ENCODE measurements at places on chromosomes 1 and 21. TPM values are rescaled to one million over a fixed set of nuclear protein-coding genes. Genes with fewer than 3 reads are reported as not detected.

DNA sequence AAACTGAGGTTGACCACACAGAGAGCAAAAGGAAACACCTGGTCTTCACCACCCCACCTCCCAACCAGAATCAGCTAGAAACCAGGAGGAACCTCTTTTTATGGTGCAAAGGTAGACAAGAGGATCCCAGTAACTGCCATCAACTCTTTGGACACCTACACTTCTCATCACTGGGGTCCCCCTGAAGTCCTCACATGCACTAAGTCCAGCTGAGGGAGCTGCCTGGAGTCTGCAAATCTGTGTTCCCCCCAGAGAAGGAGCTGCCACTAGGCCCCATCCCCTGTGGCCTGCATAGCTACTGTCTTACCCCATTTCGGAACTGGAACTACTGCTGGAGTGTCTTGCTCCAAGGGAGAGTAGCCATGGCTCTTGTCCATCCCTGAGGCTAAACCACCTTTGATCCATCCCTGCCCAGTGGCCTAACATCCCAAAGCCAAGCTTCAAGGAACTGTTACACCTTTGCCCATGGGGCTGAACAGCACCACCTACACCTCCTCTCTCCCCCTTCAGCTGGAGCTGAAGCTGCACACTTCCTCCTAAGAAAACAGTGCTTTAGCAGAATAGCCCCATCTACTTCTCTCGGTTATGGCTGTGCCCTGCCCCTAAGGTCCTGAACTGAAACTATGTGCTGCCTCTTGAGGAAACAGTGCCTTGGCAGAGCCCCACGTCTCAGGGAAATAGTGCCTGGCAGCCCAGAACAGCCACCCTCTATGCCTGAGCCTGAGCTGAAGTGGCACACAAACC, 85.4 kb upstream of the CD53 start:
- peak; percentile 76 for DNase-seq

DNA sequence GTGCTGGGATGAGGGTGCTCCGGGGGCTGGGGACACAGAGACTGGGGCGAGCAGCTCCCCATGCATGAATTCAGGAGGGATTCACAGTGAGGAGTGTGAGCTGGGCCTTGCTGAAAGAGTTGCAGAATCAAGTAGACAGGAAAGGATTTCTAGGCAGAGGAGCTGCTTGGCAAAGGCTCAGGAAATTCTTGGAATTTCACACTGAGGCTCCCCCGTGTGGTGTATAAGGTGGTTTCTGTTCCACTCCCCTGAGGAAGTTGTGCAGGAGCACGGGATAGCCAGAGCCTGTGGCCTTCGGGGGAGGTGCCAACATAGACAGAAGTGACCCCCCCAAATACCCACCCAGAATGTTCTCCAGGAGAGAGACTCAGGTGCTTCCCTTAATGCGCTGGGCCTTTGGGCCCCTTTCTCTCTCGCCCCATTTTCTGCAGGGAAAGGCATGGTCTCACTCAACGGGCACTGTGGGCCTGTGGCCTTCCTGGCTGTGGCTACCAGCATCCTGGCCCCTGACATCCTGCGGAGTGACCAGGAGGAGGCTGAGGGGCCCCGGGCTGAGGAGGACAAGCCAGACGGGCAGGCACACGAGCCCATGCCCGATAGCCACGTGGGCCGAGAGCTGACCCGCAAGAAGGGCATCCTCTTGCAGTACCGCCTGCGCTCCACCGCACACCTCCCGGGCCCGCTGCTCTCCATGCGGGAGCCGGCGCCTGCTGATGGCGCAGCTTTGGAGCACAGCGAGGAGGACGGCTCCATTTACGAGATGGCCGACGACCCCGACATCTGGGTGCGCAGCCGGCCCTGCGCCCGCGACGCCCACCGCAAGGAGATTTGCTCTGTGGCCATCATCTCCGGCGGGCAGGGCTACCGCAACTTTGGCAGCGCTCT, 58.5 kb upstream of the ACTL8 start:
- DNase-seq = no peak

DNA sequence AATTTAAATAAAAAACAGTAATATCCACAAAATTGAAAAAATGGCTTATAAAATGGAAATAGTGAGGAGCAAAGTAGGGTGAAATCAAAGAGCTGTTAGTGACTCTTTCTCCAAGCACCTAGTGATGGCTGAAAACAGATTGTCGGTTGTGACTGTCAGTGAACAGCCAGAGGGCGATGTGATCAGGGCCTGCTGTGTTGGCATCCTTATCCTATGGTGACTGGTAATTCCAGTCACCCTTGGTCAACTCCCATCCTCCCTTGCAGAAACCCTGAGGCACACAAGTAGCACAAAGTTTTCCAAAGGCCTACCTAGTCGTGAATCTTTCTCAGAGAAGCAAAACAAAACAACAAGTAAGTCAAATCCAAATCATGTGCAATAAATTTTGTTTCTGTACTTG, 599.8 kb upstream of the CXADR start:
- no peak for DNase-seq

DNA sequence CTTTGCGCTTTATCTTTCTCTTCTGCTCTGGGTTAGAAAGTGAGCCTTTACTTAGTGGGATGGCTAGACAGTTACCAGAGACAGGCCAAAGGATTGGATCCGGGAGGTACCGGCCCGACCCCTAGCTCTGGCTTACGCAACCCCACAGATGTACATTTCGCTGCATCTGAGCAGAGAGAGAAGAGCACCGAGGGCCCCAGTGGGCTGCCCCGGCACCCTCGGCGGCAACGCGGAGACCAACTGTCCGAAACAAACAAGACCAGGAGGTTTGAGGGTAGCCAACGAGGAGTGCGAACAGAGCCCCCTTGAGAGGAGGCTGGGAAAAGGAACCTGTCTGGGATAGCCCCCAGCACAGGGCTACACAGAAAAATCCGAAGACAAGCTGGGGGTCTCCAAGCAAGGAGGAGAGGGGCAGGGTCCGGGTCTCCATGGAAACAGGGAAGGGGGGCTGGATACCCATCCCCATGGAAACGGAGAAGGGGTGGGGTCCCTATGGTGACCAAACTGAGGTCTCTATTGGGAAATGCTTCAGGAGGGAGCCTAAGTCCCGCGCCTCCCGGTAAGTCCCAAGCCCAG, 373 bp downstream of the MTF1 start:
- no peak for DNase-seq

DNA sequence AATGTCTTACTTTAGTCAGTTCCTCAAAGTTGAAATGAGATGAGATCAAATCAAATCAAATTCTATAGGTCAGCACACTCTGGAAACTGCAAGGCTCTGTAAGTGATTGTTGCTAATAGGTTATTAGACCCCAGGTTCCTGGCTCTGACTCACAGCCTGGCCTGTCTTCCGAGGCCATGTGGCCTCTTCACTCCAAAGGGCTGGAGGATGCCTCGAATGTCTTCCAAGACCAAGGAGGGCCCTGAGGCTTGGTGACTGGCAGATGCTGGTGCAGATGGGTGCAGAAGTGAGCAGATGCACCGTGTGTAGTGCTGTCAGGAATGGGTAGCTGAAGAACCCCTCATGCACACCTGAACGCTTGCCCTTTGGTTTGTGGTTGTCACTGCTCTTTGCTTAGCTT, 113.4 kb downstream of the MAB21L3 start:
- no peak for DNase-seq

DNA sequence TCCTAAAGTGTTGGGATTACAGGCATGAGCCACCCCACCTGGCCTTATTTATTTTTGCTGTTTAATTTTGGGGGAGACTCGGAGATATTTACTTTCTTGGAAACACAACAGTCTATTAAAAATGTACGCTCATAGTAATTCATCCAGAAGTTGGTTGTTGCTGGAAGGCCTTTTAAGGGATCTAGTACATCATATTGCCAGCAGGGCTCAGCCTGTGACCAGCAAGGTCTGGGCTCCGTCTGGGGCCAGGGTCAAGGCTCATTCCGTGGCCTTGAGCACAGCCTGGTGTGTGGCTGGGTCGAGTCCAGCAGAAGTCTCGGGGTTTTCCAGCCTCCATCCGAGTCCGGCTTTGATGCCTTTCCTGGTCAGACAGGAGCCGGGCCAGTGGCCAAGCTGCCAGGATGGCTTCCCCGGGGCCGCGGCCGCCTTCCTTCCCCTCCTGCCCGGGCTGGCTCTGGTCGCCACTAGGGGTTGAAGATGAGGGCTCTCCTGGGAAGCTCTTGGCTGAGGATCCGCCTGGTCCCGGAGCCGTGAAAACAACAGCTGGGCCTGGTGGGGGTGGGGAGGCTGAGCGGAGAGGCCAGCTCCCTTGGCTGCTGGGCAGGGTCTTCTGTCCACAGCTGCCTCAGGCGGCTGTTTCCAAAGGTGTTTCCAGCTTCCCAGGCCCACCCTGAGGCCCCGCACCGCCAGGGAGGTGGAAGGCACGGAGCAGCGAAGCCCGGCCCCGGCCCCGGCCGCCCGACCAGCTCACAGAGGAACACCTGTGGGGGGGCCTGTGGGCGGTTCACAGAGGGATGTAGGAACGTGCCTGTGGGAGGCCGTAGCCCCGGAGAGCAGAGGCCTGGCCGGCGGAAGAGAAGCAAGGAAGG, 5.1 kb upstream of the VWA1 start:
- peak; percentile 61 for DNase-seq

GRCh38 chr1:216710598-216711333, 12.5 kb downstream of the ESRRG start:
- no peak for DNase-seq

DNA sequence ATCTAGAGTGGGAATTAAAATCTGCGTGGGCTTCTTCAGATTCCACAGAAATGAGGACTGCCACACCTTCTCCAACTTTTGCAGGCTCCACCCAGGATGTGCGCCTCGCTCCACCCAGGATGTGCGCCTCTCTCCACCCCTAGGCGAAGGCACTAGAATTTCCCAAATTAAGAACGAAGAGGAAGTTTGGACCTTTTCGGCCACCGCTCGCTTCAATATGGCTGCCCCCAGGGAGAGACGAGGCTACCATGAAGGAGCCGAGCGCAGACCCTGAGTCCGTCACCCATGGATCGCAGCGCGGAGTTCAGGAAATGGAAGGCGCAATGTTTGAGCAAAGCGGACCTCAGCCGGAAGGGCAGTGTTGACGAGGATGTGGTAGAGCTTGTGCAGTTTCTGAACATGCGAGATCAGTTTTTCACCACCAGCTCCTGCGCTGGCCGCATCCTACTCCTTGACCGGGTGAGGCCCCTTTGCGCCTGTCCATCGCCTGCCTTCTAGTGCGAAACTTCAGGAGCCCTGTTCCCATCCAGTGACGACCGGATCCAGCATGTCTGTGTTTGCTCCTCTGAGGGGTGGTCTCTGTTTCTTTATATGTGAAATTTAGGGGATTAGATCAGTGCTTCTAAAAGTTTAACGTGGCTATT, at the start of the genes CRYZ and TYW3:
TSS of gene CRYZ (minus strand) at position 91 of the 644 bp plus-strand sequence. CDS start 8,229 bp downstream, outside the sequence.
TSS of gene TYW3 (plus strand) at position 193 of the 644 bp plus-strand sequence. CDS start at position 286, 93 bp downstream.
- DNase-seq = peak; percentile 81

DNA sequence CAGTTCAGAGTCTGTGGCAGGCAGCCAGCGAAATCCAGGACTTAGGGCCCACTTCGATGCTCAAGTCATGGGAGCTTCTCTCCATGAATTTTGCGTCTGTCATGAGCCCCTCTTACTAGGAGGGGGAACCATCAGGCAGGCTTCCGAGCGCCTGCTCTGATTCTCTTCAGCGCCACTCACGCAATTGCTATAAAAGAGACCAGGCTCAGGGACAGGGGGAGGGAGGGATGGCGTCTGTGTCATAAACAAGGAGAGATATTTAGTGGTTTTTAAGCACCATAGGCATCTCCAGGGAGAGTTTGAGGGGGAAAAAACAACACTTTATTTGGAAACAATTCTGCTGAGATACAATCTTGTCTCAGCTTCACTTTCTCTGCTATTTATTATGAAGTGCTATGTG, 60.6 kb downstream of the NAV1 start:
- no peak for DNase-seq

GRCh38 chr1:59125676-59126320, 171.1 kb upstream of the FGGY start:
- DNase-seq = no peak

DNA sequence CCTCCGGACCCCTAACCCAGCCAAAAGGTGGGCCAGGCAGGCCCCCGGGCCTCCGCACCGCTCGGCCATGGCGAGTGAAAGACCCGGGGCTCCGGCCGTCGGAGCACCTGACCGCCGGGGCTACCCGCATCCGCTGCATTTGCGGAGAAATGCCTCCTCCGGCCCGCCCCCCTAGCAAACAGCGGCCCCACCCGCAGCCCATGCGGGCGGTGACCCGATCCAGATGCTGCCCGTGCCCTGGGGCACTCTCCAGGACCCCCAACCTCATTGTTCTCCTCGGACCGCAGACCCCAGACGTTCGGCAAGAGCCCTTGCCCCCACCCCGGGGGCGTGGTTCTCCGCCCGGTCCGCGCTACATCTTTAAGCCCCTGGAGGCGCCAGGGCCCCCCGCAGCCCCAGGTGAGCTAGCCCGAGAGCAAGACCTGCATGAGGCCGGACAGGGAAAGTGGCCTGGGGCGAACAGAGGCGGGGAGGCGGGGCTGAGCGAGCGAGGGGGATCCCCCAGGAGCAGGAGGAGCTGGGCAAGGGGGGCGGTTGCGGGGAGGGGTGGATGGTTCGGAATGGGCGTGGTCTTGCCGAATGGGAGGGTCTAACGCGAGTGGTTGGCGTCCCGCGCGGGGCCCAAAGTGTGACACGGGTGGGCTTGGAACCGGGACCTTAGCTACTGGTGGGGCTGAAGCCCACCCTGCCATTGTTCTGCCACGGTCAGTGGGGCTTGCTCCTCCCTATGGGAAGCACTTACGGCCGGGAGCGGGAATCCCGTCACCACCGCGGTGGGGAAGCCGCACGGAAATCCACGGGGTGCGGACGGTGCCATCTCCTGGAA, 6.3 kb upstream of the CRYBG2 start:
- DNase-seq = peak; percentile 40

DNA sequence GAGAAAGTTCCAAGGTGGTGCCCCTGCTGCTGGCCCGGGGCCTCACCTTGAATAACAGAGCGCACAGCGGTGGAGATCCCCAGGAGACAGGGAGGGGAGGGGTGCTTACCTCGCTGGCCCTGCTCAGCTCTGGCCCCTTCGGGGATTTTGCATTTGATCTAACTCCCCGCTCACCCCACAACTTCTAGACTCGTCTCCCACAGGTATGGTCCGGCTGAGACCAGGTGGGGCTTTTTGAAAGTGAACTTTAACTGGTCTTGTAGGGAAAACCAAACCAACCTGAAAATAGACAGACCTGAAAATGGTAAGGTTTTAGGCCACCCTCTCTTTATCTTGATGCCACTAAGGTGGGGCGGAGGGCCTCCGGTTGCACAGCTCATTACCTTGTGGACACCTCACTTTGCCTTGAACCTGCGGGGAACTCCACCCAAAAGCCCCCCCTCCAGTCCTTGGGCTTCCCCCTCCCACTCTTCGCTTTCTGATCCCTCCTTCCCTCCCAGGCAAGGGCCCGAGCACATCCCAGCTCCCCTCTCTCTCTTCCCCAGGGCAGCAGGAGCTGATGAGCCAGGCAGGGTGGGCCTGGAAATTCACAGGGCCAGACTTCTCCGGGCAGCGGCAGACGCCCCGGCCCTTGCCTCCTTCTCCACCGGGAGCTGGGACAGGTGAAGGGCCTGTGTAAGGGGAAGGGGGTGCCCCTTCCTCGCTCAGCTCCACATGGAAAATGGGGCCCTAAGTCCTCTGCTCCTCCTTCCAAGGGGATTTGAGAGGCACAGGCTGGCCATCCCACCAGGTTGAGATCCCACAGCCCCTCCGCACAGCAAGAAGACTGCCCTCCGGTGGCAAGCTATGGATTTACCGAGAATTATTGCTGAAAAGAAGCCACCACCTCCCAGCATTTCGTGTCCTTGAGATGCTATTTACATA, 16.1 kb downstream of the TNFRSF8 start:
- DNase-seq = peak; percentile 68

The ELAVL4 gene
- 1.8 TPM for total RNA-seq

The PLA2G2F gene
- not detected for total RNA-seq

The MYOG gene
- not detected for total RNA-seq

The TRAF3IP3 gene
- total RNA-seq = 13.4 TPM

The CDK18 gene
- 63.4 TPM for total RNA-seq
